ENCODE measurements at places on chromosomes 13 and 19. TPM values are rescaled to one million over a fixed set of nuclear protein-coding genes. Genes with fewer than 3 reads are reported as not detected.

Gene BST2
- total RNA-seq = not detected

Gene ARID3A
- 5.6 TPM for total RNA-seq

Gene RASIP1
- total RNA-seq = 0.29 TPM

Gene UBE2S
- total RNA-seq = 383 TPM

Gene TTC9B
- total RNA-seq = 0.32 TPM

Gene ZNF225
- total RNA-seq = 3.5 TPM

Gene CEACAM20
- total RNA-seq = 0.06 TPM

Gene ACTL9
- total RNA-seq = not detected

Gene DNAJC3
- 13.7 TPM for total RNA-seq

Gene THSD8
- total RNA-seq = 5.7 TPM

Gene HPN
- 0.03 TPM for total RNA-seq

All from A549 treated with dexamethasone at 1 μM for 4 hours (cell line).